Uterus (tissue), 4 donors: ENCODE measurements at places on chromosomes 7 and 10. TPM values are rescaled to one million over a fixed set of nuclear protein-coding genes. Genes with fewer than 3 reads are reported as not detected.

CLEC5A gene
- 3.8 TPM for total RNA-seq

DNA sequence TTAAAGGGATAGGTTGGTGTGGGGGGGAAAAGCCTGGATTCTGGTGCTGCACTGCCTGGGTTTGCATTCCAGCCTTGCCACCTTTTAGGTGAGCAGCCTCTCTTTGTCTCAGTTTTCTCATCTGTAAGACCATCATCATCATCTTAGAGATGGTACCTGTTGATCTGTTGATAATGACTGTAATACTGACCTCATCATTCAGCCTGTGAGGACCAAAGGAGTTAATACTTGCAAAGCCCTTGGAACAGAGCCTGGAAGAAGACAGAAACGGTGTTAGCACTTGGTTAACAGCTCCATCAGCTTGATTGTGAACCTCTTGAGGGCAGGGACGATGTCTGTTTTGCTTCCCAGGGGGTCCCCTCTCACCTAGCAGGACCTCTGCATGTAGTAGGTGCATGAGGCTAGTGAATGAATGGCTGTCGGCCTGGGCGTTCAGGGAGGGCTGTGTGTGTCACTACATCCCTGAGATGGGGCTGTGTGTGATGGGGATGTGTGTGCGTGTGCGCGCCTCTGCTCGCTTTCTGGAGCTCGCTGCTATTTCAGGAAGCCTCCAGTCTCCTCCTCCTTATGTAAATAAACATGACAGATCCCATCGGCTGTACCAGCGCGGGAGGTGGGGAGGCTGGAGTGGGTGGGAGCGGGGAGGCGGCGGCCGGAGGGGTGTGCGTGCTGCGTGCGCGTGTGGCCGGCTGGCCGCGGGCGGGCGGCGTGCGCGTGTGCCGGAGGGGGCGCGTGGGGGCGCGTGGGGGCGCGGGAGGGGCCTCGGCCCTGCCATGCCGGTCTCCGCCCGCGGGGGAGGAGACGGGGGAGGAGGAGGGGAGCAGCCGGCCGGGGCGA lies 61.2 kb downstream of the NEURL1 start:
- H3K27ac ChIP-seq: peak overlapping the region; percentile 83
- no peaks in the 10 kb centered on the region for H3K4me1 ChIP-seq
- peak; percentile 85 for DNase-seq

GRCh38 chr10:80133206-80133605 lies 676 bp downstream of the PLAC9 start:
- H3K27me3 ChIP-seq: no peaks in the 10 kb centered on the region
- peak overlapping the region; percentile 68 for H3K27ac ChIP-seq
- no peaks in the 10 kb centered on the region for H3K36me3 ChIP-seq
- peaks cover 6% of the 10 kb centered on the region for H3K4me1 ChIP-seq
- DNase-seq: peak; percentile 57

DNA sequence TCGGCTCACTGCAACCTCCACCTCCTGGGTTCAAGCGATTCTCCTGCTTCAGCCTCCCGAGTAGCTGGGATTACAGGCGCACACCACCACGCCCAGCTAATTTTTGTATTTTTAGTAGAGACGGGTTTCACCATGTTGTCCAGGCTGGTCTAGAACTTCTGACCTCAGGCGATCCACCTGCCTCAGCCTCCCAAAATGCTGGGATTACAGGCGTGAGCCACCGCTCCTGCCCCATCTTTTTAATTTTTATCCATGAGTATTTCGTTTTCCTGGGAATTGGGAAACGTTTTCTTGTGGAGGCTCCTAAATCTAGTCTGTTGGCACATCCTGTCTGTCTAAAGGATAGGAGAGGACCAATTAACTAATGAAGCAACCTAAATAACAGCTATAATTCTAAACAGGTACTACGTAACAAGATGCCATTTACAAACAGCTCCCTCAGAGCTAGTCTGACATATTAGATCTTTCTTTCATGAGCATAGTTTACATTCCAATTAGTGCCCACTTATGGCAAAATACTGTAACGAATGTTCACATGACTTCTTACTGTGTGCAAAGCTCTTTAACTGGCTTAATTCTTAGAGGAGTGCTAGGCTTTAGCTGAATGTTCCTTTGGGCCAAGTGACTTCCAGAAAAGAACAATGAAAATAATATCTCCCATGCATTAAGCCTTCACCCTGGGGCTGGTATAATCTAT lies 151.0 kb upstream of the YAE1 start:
- no peaks in the 10 kb centered on the region for H3K27me3 ChIP-seq
- no peak overlapping the region for H3K27ac ChIP-seq
- DNase-seq: no peak

- no peak overlapping the region for H3K4me3 ChIP-seq
- H3K27me3 ChIP-seq: no peaks in the 10 kb centered on the region
- no peak overlapping the region for H3K27ac ChIP-seq
- H3K4me1 ChIP-seq: no peaks in the 10 kb centered on the region
- H3K36me3 ChIP-seq: no peaks in the 10 kb centered on the region
Measured at GRCh38 chr7:72494807-72495206, 82.7 kb upstream of the CALN1 start.
